B cell (primary cell): ENCODE measurements at places on chromosomes 6 and 20. TPM values are rescaled to one million over a fixed set of nuclear protein-coding genes. Genes with fewer than 3 reads are reported as not detected.

Gene HLA-DRB5
- 23.8 and 112 TPM in 2 replicates for polyA plus RNA-seq

DNA sequence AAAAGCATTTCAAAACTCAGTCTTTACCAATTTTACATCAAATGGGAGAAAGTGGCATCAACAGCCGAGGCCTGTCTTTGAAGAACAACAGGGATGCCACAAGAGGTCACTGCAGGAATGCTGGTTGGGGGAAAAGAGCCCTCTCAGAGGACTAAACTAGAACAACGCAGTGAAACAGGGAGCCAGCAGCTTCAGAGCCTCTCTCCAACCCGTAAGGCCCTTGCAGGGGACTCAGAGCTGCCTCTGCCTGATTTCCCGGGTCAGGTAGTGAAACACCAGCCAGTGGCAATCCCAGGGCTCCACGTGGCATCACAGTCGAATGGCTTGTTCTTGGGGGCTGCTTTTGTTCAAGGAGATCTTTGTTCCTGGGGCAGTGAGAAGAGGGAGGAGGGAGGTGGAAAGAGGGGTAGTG lies 55.0 kb upstream of the KCNK16 start:
- DNase-seq, result no peak

GRCh38 chr20:48214601-48215000 lies 429.3 kb upstream of the SULF2 start:
- DNase-seq, result no peak

DNA sequence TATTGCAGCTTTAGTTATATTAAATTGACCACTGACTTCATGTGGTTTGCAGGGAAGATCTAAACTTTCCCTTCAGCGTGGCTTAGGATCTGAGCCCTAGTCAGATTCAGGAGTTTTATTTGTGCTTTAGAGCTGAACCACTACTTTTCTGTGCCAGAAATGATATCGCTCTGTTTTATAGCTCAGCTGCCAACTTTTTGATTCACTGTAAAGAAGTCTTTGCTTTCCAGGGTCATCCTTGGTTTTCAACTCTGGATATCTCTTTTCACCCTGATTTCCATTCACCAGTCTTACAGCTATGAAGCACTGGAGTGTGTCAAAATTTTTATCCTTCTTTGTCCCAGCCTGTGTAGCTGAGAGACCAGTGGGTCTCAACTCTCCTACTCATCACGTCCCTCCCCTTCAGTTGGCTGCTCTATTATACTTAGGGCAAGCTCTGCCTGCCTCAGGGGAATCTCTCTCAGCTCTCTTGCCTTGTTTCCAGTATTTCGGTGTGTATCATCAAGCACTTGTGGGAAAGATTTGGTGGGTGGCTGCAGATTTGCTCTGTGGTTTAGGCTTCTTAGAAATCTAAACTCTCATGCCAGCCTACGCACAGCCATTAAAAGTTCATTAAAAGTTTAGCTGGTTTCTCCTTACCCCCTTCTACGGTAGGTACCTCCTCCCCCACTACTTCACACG lies 425.5 kb downstream of the TENT5A start:
- DNase-seq, result no peak

DNA sequence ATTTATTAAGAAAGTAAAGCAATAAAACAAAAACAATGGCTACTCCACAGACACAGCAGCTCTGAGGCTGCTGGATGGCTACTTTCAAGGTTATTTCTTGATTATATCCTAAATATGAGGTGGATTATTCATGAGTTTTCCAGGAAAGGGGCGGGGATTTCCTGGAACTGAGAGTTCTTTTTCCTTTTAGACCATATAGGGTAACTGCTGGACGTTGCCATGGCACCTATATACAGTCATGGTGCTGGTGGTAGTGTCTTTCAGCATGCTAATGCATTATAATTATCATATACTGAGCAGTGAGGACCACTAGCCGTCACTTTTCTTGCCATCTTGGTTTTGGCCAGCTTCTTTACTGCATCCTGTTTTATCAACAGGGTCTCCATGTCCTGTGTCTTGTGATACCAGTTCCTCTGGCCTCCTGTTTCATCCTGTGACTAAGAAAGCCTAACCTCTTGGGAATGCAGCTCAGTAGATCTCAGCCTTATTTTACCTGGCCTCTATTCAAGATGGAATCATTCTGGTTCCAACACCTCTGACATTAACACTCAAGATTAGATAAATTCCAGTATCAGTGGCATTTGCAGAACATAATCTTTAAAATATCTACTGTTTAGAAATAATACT lies 32.3 kb upstream of the TRDN start:
- no peak for DNase-seq
